ENCODE measurements at places on chromosomes 3 and 15.

DNA sequence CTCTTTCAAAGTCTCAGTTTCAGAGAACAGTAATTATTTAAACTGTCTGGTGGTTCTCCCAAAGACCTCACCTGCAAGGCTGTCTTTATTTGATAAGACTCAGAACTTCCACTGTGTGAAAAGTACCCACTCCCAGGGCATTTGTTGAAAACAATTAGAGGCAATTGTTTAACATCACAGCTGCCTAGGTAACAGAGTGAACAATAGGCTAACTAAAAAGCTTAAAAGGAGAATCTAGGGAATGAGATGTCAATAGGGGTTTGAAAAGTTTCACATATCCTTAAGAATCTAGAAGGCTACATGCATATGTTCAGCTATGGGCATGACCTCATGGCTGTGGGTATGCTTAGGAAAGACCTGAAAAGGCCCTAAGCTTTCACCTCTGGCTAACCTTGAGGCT lies 2.9 kb upstream of the STRIT1 start:
- no peak for DNase-seq

- DNase-seq = no peak
These were observed 4.3 kb downstream of the SLC6A20 start for GRCh38 chr3:45792036-45792435.

DNA sequence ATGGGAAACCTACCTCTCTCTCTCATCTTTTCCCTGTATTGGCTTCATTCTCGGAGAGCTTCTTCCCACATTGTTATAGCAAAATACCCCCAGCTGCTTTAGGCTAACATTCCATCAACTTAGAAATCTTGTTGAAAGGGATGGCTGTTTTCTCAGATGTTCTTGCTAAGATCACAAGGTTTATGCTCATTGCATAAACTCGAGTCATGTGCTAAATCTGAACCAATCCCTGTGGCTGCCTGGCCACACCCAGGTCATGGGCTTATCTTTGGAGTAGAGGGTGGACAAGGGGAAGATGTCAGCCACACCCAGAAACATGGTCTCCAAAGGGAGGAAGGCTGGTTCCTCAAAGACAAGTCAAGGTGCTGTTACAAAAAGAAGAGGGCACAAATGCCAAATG lies 150.6 kb upstream of the UMPS start:
- no peak for DNase-seq

- DNase-seq = peak; percentile 59
These were observed at the start of gene CELSR3 for GRCh38 chr3:48662753-48663488. Gene CELSR3, minus strand, starts transcription at chr3:48662886. Its CDS starts 252 bp downstream, at chr3:48662634.

DNA sequence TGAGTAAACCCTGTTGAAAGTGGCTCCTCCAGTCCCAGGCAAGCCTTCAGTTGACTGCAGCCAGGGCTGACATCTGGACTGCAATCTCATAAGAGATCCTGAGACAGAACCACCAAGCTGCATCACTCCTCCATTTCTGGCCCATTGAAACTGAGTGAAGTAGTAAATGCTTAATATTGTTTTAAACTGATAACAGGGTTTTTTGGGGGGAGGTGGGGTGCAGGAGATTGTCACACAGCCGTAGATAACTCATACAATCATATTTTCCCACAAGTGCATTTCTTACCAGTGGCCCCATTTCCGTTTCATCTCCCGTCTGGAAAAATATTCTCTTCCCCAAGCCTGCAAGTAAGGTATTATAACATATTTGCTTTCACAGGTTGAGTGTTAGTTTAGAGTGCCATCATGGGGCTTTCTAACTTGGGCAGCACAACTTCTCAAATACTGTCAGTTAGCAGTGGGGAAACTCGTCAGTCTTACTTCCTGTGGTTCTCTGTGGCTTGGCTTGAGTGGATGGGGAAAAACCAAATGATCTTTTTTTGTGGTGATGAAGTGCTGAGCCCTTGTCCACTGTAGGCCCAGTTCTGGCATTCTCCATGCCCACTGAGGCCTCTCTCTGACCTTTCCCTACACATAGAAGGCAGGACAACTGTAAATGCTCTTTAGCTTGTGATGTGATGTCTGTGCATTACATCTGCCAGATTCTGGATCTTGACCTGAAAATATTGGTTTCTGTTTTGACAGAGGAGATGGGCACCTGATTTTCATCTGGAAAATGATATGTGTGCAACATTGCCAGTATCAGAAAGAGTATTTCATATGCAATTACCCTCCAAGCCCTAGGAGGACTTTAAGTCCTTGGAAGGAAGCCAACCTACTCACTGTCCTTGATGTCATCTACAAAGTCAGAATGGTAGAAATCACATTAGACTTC lies 90.1 kb upstream of the BHLHE40 start:
- no peak for DNase-seq

- no peak for DNase-seq
These were observed 4.9 kb upstream of the IL17RD start for GRCh38 chr3:57169872-57170623.

DNA sequence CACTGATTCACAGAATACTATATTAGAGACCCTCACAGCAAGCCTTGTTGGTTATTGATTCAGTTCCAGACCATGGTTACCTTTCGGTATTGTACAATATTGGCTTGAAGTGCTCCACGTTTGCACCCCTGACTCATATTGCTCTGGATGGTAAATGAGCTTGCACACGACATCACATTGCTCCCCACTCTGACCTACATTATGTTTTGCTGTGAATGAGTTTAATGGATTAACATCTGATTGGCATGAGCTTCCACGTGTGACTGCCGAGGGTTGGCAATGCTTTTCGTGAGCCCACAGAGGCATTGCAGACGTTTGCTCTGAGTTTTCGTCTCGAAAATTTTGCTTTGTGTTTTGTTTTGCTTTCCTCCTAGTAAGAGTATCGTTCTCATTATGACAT lies 225.8 kb upstream of the ICE2 start:
- no peak for DNase-seq

DNA sequence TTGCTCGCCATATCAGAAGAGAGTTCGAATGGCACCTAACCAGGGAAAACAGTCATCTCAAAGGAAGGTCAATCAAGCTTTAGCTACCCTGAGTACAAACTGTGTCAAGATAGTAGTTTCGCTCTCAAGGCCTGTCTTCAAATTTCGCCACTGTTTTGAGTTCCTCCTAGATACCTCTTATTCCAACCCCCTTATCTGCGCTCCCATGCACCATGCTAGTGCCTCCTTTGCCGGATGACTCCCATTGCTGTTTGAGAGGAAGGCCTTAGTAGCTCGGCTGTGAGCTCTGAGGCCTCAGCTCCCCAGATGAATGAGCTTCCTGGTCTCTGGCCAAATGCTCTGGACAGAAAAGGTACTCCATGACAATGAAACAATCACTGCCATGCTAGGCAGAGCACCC lies 256.0 kb downstream of the ULK4 start:
- no peak for DNase-seq

DNA sequence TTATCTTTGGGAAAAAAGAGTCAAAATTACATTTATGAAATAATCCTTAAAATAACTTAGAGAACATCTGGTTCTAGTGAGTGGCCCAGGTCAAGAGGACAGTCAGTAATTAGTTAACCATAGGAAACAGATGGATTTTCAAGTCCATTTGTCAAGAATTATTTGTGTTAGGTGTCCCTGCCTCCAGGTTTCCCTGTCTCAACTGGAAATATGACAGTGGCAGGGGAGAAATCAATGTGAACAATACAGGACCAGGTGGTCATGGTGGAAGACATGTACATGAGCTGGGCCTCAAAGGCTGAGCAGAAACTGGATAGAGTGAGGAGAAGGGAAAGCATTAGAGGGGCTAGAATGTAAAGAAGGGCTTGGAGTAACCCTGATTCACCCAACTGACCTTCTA lies 372.6 kb downstream of the VPS13C start:
- DNase-seq = no peak

GRCh38 chr3:165817160-165817709 lies 20.0 kb downstream of the BCHE start:
- DNase-seq = no peak

- no peak for DNase-seq
These were observed 41.6 kb downstream of the IMPG2 start for GRCh38 chr3:101278727-101279126.

Data from fibroblast of skin of left biceps (primary cell).